Iris pigment epithelial cell (primary cell): ENCODE measurements at places on chromosomes 11 and 22.

DNA sequence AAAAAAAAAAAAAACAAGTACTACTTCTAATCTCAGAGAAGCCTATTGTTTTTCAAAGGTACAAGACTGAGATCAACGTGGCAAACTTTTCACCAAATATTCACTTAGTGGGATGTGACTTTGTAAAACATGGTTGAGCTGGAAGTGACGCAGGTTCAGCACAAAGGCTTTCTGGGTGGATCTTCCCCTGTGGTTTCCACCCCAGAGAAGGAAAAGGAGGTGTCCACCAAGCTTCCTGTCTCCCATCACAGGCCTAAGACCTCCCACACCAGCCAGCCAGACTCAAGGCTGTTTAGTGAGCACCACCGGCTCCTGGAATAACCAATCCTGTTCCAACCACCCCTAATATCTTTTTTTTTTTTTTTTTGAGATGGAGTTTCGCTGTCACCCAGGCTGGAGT is 5.7 kb downstream of the TMEM184B start:
- peak; percentile 84 for DNase-seq

- DNase-seq = peak; percentile 76
These were observed 5.1 kb upstream of the ENDOD1 start for GRCh38 chr11:95084509-95084908.

DNA sequence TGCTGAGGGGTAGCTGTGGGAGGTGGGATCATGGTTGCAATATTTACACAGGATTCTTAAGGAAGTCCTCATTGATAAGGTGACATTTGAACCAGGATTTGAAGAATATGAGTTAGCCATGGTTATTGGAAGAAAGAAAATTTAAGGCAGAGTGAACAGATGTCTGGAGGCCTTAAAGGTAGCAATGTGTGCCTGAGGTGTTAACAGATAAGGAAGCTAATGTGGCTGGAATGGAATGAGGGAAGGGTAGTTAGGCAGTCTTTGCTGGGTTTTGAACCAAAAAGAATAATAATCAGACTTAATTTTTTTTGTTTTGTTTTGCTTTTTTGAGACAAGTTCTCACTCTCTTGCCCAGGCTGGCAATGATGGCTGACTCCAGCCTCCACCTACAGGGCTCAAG is 9.7 kb upstream of the DEPDC7 start:
- no peak for DNase-seq

GRCh38 chr11:68449951-68450350 is 10.6 kb upstream of the PPP6R3 start:
- DNase-seq = no peak

DNA sequence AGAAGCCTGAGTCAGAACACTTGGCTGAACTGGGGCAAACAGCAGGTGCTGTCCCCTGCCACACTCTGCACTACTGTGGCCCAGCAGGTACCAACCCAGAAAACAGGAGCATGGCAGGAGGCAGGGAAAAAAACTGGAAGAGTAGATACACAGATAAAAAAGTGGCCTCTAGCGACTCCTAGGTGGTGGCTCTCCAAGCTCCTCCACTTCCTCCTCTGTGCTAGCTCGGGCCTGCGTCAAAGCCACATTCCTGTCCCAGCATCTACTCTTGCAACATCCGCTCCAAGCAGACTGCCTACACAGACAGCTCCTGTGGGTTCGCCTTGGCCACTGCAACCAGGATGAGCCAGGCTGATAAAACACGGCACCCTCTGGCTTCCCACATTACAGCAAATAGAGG is 6.9 kb downstream of the OR8B12 start:
- peak; percentile 96 for DNase-seq

- DNase-seq = peak; percentile 4
These were observed 139.0 kb upstream of the GUCY1A2 start for GRCh38 chr11:107157146-107157808.

DNA sequence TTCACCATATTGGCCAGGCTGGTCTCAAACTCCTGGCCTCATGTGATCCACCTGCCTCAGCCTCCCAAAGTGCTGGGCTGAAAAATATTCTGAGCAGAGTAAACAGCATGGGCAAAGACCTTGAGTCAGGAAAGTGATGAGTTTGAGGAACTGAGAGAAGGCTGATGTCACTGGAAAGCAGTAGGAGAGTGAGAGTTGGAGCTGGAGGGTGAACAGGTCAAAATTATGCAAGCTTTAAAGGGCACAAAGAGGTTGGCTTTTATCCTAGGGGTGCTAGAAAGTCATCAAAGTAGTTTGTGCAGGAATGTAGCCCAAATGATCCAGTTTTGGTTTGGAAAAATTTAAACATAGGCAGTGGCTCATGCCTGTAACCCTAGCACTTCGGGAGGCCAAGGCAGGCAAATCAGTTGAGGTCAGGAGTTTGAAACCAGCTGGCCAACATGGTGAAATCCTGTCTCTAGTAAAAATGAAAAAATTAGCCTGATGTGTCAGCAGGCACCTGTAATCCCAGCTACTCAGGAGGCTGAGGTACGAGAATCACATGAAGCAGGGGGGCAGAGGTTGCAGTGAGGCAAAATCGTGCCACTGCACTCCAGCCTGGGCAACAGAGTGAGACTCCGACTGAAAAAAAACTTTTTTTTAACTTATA is 44.7 kb upstream of the CXCR5 start:
- no peak for DNase-seq

DNA sequence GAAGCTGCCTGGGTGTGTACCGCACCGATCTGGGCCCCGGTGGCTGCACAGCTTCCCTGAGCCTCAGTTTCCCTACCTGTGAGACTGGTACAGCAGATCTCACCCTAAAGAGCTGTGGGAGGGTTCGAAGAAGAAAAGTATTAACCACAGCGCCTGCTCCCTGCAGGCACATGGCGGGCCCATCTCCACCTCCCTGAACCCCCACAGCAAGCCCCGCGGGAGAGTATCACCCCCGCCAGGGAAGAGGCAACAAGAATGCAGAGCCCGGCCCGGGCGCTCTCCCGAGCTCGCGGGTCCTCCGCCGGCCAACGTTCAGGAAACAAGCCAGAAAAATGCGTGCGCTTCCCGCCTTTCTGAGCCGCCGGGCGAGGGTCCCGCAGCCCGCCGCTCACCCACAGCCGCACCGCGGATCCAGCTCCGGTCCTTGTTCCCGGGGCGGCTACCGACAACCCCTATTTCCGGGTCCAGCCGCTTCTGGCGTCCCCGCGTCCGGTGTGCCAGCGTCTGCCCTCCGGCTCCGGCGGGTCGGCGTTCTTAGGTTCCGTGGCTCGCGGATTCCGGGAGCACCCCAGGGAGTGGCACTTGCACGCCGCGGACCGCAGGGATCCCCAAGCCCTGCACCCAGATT is at the start of gene TOP3B:
TOP3B (minus strand) TSS at position 450 of the 628 bp plus-strand sequence. CDS start 7,078 bp downstream, outside the sequence.
- peak; percentile 80 for DNase-seq

GRCh38 chr11:10906521-10906920 is 48.7 kb upstream of the ZBED5 start:
- no peak for DNase-seq

- DNase-seq = no peak
These were observed 37.4 kb downstream of the PAK1 start for GRCh38 chr11:77436506-77436905.

DNA sequence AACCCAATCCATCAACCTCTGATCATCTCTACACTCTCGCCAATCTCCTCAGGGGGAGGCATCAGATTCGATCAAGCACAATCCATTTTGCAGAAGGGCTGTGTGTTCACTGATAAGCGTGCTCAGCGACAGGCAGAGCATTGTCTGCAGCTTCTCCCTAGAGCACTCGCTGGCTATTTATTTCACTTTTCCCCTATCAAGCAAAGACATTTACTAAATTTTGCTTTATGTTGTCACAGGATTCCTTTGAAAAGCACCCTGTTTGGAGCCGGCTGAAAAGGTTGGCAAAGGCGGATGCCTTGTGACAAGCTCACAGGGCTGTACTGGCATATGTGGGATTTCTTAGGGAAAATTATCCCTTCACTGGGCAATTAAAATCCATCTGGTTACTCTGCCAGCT is 1381.5 kb upstream of the TENM4 start:
- no peak for DNase-seq

DNA sequence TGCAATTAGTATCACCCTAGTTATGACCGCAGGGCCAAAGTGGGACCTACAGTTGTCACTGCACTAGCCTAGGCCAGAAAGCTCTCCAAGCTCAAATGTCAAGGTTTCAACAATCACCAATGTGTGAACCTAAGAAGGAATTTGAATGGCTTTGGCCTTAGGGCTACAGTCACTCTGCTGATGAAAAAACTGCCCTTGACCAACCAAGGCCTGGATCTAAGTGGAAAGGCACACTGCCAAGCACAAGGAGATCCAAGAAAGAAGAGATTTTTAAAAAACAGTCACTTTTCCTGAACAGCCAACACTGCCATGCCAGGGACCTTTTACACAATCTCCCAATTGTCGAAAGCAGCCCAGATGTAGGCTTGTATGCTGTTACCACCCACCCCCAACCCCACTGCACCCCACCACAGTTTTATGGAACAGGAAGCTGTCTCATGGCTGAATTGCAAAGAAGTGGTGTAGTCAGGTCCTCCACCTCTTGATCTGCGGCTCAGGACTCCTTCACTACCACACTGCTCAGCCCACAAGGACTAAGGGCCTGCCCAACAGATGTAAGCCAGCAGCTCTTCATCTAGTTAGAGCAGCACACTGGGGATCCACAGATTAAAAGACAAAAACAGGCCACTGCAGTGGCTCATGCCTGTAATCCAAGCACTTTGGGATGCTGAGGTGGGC is 32.9 kb downstream of the SMCO4 start:
- no peak for DNase-seq
